ENCODE measurements at places on chromosomes 5 and 9. TPM values are rescaled to one million over a fixed set of nuclear protein-coding genes. Genes with fewer than 3 reads are reported as not detected.

THBS4 gene
- total RNA-seq: 0.20 TPM

KIF4B gene
- not detected for total RNA-seq

DNA sequence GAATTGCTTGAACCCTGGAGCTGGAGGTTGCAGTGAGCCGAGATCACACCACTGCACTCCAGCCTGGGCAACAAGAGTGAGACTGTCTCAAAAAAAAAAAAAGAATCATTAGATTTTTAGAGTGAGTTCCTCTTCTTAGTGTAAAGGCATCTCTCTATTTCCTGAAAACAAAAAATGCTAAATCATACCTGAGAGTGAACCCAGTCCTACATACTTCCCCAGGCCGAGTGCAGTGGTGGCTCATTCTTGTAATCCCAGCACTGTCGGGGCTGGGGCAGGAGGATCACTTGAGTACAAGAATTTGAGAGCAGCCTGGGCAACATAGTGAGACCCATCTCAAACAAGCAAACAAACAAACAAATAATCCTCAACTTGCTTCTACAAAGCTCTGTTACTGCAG, 38.2 kb upstream of the LPAR1 start:
- no peak for DNase-seq

DNA sequence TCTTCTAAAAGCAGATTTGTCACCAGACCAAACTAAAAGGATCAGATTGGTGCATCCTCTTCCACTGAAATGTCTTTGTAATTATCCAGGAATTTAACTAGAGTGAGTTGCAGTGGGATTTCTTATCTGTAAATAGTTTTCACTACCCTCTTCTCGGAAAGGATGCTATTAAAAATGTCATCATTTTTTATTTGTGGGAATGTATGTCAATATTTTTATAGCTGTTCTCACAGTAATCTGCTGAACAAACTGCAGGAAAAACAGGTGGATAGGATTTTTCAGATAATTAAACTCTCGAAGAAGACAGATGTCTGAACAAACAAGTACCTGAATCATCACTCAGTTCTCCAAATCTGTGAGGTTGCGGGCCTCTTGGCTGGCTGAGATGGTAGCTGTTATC, 62.7 kb downstream of the RAB14 start:
- no peak for DNase-seq

DNA sequence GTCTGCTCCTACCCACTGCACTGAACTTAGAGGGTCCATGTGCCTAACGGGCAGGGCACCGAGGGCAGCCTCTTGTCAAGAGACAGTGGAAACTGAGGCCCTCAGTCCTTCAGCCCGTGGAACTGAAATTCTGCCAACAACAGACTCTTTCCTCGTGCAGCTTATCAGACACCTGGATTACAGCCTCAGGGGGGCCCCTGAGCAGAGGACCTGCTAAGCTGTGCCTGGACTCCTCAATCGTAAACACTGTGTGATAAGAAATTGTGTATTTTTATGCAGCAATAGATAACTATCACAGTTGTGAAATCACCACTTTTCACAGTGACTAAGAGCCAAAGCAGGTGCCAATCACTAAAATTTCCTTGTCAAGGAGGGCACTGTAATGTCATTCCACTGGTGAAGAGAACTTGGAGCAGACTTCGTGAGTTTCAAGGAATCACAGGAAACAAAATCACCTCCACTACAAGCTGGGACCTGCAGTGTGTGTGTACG, 33.4 kb upstream of the CTSV start:
- no peak for DNase-seq

GRCh38 chr5:10306806-10307205, 896 bp downstream of the CMBL start:
- DNase-seq: no peak

GRCh38 chr9:110259566-110259965, 3.3 kb upstream of the TXN start:
- DNase-seq: no peak

- DNase-seq: no peak
Measured at GRCh38 chr9:89635816-89636215, 31.0 kb downstream of the GADD45G start.

Measured in activated B cell treated with CpG ODN at 0.5 μM for 24 hours (primary cell).